ENCODE measurements at places on chromosomes 6 and 20.

GRCh38 chr20:14383335-14383734 is 45.9 kb upstream of the FLRT3 start:
- DNase-seq, result no peak

DNA sequence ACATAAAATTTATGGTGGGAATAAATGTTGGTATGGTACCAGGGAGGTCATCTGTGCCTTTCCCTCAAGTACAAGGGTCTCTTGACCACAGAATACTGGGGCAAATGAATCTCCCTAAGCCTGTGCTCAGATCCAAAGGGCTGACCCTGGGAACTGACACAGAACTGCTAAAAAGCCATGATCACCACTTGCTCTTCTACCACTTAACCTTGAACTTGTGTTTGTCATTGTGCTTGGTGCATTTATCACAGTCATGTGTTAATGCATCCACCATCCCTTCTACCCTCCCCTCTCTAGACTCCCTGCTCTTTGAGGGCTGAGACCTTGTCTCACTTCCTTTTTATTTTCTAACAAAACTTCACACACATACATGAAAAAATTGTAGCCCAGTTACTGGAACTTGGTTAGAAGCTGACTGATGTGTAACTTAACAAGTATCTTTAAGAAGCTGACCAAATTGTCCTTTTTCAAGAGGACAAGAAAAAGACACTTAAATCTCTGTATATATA is 46.1 kb upstream of the PBOV1 start:
- DNase-seq, result no peak

DNA sequence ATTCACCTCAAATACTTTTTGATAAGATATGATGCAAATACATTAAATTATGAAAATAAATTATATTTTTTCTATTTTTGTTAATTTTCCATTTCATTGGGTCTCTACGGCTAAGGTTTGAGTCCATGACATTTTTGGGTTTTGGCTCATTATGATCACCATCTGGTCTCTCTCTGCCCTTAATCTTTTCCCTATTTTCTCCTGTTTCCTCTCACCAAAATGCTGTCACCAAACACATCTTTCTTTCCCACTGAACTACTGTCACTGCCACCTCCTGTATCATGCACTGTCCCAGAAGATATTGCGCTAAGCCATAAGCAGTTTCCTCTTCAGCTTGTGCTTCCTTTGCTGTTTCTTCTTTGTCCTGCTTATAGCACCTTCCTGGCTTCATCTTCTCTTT is 42.0 kb upstream of the OGFRL1 start:
- DNase-seq, result no peak

DNA sequence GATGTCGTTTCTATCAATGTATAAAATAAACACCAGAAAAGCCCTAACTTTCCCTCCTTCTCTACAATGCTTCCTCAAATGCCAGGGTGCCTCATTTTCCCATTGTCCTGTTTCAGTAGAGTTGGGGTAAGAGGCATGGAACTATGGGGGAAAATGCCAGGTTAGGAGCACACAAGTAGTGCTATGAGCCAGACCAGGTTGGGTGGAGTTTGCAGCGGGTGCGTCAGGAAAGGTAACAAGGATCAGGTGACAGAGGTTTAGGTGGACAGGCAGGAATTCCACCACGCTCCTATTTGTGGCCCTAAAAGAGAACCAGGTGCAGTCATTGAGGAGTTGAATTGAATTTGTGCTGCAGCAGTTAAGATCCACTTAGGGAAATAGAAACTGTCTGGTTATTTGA is 36.5 kb downstream of the SYTL3 start:
- DNase-seq, result no peak

DNA sequence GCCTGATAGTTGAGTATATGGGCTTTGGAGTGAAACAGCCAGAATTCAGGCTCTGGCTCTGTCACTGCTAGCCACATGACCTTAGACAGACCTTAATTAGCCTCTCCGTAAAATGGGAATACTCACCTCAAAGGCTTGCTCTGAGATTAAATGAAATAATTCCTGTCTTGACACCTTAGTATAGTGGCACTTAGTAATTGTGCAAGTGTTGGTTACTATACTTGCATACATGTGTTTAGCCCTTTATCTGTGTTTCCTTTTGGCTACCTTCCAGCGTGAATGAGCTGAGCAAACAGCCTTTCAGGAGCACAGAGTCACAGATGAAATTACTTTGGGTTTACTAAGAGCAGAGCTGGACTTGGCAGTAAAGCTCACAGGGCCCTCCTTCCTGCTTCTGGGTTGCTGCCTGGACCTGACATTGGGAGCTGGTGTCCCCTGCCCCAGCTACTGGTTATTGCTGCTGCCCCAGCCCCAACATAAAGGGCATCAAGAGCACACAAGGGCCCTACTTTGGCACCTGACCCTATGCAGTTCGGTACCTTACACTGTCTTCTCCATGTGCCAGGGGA is 32.8 kb downstream of the CD164 start:
- DNase-seq, result no peak

DNA sequence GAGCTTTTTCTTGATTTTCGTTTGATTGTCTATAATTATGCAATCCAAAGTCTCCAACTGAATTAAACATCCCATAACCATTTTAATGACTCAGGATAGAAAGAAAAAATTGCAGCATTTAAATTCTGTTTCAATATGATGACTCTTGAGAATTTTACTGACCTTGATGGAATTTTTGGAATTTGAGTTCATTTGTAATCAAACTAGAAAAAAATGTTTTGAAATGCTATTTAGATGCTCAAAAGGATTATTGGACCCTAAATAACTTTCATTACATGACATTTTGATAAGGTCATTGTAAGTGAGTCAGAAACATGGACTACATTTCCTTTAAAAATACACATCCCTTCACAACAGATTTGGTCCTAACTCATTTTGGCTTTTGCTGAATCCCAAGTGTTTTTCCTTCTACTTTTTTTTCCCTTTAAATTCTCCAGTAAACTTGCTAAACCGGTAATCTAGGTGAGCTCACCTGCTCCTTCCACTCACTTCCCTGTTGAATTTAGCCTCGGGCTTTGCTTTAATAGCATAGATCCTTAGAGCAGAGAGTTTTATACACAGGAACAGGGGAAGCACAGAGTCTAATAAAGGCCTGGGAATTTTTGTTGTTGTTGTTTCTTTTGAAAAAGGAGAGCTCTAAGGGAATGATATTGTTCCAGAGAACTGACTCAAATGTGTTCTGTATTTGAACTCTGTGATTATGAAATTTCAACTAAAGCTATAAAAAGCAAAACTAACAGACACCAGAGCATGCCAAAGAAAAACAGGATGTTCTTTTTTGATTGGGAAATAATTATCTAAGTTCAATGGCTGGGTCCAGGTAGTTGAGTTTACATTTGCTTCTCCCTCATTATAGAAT is 1088.2 kb upstream of the CITED2 start:
- DNase-seq, result no peak

DNA sequence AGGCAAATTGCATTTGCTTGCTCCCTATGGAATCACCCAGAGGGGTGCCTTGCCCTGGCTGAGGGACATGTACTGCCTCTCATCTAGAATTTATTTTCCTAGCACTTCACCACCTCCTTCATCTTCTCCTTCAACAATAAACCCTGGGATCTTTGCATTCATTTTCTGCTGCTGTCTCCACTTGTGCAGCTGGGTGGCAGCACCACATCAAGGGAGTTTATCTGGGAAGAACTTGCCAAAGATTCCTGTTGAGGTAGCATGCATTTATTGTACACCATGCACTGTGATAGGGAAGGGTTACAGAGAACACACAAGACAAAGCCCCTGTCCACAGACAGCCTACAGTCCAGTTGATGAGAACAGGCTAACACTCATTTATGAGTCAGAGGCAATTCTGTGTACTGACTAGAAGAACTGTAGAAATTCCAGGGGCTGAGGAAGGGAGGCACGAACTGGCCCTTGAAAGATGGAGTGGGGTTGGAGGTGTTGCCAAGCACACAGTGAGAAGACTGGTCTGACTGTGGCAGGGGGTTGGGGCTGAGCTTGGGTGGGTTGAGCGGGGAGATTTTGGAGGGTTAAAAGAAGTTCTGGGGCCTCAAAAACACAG is 17.5 kb downstream of the C20orf173 start:
- DNase-seq, result no peak

DNA sequence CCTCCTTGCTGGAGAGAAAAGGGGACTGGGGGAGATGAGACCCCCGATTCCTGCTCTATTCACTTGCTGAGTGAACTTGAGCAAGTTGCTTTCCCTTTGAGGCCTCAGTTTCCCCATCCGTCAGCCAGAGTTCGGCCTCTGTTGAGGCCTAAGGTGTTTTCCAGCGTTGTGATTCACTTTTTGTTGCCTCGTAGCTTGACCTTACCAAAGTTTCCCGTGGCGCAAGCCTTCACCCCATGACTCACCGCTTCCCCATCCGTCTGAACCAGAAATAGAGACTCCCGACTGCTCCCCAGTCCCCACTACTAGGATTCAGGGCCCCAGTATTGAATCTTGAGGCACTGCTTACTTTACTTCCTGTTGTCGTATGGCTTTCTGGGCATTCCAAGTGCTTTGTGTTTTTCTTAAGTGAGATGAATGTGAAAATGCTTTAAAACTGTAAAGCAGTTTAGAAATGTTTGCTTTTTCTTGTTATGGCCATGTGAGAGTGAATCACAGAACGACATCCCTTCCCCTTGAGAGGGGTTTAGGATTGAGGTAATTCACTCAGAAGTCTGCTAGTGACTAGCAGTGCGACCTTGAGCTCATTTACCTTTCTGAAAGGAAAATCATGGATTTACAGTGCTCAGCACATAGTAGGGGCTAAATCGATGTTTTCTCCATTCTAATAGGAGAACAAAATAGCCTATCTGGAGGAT is 1.2 kb downstream of the CHMP4B start:
- DNase-seq, result peak; percentile 16

GRCh38 chr20:63889241-63890200 is 5.4 kb upstream of the DNAJC5 start:
- no peak for DNase-seq

- DNase-seq, result no peak
Measured at GRCh38 chr20:1946762-1947534, 46.9 kb downstream of the PDYN start.

DNA sequence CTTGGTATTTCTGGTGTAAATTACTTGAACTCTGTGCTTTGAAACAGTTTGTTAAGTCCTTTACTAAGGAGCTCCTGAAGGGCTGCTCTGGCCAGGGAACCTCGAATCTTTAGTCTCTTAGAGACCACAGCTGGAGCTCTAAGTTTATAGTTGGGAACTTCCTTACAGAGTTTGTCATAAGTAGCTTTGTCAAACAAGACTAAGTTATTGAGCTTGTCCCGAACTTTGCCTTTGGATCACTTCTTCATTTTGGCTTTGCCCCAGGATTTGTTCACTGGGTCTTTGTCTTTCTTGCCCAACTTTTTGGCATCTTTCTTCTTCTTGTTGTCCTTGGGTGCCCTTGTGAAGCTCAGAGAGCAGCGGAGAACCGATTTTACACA is 64.8 kb downstream of the FAM50B start:
- no peak for DNase-seq

- no peak for DNase-seq
Measured at GRCh38 chr6:134467620-134468019, 149.7 kb upstream of the SGK1 start.

GRCh38 chr6:40965046-40965445 is 74.0 kb downstream of the UNC5CL start:
- no peak for DNase-seq

DNA sequence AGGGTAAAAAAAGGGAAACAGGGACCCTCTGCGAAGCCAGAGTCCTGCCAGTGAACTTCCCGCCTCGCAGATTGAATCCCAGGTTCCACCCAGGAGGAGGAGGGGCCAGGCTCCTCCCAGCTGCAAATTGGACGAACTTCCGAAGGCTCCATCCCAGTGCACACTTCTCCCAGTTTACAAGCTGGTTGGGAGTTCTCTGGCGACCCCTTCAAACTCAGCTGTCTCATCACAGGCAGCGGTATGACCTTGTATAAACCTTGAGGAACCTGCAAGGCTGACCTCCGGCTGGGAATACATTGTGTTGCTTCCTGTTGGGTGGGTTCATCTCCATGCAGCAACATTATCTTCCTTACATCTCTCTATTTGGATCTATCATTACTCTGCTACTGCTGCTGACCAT is 962.7 kb downstream of the GRIK2 start:
- no peak for DNase-seq

- DNase-seq, result no peak
Measured at GRCh38 chr6:169510871-169511270, 191.0 kb downstream of the WDR27 start.
